ENCODE measurements at places on chromosomes 3 and 15.

DNA sequence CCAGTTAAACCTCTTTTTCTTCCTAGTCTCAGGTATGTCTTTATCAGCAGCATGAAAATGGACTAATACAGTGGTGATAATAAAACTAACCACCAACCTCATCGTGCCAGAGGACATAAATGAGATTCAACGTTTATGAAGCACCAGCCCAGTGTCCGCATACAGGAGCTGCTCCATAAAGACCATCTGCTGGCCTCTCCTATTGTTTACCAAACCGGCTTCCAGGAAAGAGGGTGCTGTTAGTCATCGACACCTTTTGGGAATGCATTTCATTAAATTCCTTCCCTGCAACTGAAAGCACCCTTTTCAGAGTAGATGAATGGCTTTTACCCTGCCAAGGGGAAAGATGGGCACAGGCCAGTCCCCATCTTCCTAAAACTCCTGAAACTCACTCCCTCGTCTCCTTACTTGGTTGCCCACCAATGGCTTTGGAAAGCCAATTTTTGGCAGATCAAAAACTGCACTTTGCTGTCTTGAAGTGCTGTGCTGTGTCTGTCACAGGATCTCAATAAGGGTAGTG is 122.1 kb downstream of the AQP9 start:
- DNase-seq, result no peak

DNA sequence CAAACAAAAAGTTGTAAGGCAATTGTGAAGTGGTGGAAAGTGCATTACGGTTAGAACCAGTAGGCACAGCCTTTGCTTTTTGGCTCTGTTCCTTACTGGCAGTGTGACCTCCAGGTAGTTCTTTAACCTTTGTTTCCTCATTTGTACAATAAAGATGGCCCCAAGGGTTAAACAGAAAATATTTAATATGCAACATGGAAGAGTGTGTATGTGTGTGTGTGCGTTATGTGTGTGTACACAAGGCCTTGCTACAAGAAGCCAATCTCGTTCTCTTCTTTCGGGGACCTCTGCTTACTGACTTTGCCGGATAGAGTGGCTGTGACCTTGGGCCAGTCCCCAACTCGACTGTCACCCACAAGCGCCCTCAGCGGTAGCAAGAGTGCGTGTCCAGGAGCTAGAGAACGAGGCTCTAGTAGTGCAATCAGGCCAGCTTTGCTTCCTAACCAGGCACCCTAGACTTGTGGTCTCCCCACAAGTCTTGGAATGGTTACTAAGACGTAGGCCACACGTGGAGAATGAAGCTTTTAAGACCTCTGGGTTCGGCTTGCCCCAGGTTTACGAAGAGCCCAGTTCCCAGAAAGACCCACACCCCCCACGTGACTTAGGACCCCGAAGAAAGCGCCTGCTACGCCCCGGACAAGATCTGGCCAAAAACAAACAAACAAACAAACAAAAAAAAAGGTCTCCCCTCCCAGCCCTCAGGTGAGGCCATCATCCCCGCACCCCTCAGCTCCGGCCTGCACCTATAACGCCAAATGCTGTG is 593 bp downstream of the CIAO2A start:
- DNase-seq, result no peak

- DNase-seq, result no peak
These were observed 71.7 kb downstream of the TOP2B start for GRCh38 chr3:25593001-25593400.

GRCh38 chr15:68817304-68818065 is 3.2 kb downstream of the ANP32A start:
- DNase-seq, result no peak

DNA sequence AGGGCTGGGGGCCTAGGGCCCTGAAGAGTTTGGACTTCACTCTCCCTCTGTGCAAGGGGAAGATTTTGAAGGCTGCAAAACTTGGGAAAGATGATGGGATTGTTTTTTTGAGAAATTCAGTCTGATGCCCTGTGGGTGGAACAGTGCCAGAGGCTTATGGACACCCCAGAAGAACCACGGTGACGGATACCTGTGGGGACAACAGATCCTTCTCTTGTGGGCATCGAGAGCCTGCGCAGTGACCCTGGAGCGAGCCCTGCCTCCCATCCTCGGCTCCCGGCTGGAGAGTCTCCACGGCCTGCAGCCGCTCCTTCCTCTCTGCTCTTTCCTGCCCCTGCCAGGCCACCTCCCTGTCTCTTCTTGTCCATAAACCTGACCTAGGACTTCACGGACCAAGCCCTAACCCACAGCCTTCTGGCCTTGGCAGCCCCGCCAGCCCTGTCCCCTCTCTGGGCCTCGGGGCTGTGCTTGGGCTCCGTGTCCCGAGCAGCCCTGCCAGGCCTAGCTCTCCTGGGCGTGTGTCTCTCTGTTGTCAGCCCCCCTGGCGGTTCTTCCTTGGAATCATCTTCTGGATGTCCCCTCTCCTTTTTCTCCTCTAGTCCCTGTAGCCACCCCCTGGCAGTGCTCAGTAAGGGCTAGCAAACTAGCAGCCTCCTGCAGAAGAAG is 98.4 kb downstream of the VGLL4 start:
- no peak for DNase-seq

DNA sequence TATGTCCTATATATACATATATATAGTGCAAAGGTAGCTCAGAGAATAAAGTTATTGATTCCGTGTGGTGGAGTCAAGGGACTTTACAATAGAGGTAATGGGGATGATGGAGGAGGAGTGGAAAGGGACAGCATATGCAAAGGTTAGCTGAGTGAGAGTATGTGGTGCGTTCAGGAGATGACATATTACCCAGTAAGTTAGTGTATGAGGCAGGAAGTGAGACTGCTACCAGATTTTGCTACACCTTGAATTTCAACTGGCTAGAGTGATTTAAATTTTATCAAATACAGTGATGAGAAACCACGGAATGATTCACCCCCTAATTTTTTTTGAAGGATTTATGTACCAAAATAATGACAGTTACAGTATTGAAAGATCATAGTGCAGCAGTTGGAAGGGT is 2.8 kb downstream of the ACTL6A start:
- DNase-seq, result no peak

GRCh38 chr15:58269455-58270414 is 131.6 kb downstream of the AQP9 start:
- no peak for DNase-seq

DNA sequence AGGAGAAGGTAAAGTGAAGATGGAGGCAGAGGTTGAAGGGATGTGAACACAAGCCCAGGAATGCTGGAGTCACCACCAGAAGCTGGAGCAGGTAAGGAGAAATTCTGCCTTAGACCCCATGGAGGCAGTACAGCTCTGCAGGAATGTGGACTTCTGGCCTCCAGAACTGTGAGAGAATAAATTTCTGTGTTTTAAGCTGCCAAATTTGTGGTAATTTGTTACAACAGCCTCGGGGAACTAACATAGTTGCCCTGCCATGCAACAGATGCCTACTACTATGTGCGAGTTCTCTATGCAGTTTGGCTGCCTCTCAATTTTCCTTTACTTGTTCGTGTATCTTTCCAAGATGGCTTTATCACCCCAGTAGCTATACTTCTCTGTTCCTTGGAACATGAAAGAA is 394.1 kb downstream of the TUSC7 start:
- no peak for DNase-seq

GRCh38 chr3:28556195-28556594 is 207.6 kb upstream of the AZI2 start:
- no peak for DNase-seq

DNA sequence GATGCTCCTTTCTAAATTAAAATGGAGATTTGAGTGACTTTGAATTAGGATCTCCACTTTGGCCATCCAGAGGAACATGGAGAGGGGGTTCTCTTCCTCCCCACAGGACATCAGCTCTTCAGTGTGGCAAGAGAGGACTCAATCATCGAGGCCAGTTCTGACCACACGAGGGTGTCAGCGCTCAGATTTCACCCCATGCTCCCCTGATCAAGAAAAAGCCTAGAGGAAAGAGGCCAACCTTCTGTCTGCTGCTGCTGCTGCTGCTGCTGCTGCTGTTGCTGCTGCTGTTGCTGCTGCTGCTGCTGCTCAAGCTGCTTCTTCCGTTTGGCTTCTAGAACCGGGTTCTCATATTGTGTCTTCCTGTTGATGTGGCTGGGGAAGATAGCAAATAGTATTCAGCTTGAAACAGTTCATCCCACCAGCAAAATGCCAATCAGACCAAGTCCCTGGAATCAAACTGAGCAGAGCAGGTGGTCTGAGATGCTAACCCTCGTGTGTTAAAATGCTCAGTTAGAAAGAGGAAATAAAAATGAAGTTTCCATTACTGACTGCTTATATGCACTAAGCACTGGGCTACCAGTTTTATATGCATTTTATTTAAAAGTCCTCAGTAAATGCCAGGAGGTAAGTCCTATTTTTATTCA is 599.0 kb downstream of the MAGI1 start:
- DNase-seq, result no peak

DNA sequence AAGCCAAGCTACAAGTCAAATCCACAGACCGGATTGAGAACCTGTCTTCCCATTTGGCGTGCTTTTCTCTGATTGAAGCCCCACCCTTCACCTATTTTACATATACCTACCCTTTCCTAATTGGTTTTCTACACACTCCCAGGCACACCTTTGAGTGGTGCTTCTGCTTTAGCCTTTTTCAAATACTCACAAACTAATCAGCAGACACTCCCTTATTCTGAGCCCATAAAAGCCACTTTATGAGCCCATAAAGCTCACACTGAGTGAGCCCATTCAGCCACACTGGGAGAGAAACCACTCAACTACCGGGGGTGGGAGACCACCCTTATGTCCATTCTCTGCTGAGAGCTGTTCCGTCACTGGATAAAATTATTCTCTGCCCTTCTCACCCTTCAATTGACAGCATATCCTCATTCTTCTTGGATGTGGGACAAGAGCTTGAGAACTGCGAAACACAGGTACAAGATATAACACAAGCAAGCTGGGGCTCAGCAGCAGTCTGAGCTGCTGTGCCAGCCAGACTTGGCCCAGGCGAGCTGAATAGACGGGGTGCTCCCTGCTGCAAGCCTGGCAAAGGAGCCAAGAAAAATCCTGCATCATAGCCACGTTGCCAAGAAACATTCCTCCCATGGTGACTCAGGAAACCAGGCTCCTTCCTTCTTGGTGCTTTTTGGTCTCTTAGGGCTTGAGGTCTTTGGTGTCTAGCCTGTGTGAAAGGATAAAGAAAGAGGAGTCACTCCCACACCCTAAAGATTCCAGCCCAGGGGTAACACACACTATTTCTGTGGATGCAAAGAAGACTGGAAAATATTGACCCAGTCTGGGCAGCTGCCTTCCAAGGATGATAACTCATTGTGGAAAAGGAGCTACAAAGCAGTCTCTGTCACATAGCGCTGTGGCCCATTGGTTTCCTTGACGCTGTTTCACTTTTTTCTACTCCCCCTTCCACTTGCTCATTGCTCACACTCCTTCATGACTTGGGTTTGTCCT is 609.7 kb downstream of the MCTP2 start:
- DNase-seq, result no peak

GRCh38 chr15:21271566-21271965 is 168.7 kb downstream of the POTEB3 start:
- no peak for DNase-seq

GRCh38 chr3:7697548-7697947 is 804.1 kb upstream of the LMCD1 start:
- no peak for DNase-seq

GRCh38 chr3:157387708-157388435 is 48.8 kb upstream of the PTX3 start:
- DNase-seq, result peak; percentile 12

DNA sequence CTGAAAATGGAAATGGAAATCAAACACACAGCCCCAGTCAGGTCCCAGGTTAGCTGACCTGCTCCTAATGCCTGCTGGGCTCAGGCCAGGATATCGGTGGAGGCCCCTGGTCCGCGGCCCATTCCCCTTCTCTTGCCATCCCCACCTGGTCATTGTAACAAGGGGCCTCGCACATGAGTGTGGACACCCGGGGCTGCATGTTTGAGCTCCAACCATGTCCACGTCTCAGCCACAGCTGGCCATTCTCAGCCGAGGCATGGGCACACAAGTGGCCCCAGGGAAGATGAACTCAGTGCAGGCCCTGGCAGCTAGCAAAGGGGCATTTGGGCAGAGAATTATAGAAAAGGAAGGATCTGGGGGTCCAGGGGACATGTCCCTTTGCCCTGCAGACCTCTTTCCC is 41.7 kb downstream of the FAM174B start:
- no peak for DNase-seq

DNA sequence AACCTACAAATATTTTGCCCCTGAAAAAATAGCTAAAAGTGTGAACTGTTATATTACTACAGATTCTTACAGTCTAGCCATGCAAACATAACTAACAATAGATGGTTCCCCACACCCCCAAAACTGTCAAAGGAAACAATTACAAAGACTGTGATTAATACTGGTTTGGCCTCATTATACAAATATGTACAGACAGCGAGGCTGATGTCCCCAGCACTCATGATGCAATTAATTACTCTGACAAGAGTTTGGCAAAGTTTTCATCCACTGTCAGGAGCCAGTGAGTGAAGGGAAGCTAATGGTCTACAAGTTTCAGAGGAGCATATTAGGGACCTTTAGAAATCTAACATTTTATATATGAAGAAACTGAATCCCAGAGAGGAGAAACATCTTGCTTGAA is 61.0 kb downstream of the HMG20A start:
- no peak for DNase-seq

DNA sequence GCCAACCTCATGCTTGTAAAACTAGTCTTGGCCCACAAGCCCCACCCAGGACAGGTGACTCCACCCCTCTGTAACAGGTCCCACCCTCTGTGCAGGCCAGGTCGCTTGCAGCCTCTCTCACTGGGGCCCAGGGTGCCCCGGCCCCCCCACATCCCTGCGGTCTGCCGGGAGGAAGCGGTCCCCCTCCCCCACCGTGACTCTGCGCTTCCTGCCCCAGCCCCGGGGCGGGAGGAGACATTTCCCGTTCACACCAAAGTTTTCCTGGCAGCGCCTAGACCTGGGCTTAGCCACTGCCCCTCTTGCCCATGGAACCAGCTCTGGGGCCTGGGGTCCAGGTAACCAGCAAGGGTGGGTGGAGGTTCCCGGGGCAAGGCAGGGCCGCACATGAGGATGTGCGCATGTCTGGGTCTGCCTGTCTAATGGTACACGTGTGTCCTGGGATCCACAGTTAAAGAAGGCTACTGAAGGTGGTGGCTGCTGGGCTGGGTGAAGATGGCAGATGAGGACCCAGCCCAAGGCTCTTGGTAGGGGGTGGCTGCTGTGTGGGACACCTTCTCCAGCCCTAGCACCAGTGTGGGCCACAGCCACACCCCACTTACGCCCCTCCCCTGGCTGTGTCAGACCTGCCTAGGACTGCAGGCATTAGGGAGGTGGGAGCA is 8.4 kb downstream of the NBEAL2 start:
- DNase-seq, result no peak

GRCh38 chr3:194485468-194485880 is 1.3 kb downstream of the ATP13A3 start:
- DNase-seq, result no peak

- no peak for DNase-seq
These were observed 8.0 kb downstream of the BCL2L10 start for GRCh38 chr15:52104532-52105004.

- no peak for DNase-seq
These were observed 444.7 kb downstream of the MAGI1 start for GRCh38 chr3:65593780-65594752.

Measured in epithelial cell of proximal tubule (primary cell).